ENCODE measurements at places on chromosomes 5 and 9.
A peak's percentile ranks its signal among the peaks of the same experiment; 100 is the strongest.

- DNase-seq: no peak
These were observed 127.6 kb upstream of the NMUR2 start for GRCh38 chr5:152532714-152533113.

DNA sequence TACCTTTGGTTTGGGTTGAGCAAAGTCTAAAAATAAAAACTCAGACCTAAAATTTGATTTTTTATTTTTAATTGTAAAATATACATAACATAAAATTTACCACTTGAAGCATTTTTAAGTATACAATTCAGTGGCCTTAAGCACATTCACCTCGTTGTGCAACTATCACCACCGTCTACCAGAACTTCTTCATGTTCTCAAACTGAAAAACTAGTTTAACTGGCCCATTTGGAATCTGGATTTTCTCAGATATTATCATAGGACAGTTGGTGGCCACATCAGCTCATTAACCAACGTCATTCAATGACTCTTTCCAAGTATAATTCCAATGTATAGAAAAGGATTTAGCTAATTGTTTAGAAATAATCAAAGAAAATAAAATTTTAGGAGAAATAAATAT is 319.3 kb downstream of the TLE1 start:
- no peak for DNase-seq

DNA sequence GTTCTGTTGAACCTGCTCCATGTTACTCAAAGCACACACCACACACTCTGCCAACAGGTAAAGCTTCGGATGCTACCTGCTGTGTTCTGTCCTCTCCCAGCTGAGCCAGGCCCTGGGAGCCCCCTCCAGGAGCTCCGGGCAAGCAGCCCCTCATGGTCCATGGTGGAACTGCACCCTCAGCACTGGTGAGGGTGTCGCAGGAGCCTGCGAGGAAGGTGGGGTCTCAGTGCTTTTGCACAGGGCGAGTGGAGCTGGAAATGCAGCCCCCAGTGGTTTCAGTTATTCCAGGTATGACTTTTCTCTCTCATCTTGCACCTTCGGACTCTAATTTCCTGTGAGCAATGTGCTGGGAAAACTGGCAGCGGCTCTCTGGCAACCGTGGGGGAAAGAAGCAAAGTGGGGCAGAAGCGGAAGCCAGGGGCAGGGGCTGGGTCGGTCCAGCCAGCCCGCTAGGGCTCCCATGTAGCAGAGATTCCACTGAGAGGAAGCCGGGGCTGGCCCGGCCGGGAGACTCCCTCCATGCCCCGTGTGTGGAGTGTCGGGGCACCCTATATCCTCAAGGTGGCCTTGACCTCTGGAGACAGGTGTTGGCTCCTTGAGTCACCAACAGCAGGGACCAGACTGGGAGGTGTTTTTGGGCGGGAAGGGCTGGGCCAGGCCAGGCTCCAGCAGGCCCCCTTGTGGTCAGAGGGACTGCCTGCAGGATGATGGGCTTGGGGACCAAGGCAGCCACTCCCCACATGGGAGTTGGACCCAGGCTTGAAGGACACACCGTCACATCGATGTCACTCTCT is 75.6 kb upstream of the PRSS3 start:
- peak; percentile 24 for DNase-seq

DNA sequence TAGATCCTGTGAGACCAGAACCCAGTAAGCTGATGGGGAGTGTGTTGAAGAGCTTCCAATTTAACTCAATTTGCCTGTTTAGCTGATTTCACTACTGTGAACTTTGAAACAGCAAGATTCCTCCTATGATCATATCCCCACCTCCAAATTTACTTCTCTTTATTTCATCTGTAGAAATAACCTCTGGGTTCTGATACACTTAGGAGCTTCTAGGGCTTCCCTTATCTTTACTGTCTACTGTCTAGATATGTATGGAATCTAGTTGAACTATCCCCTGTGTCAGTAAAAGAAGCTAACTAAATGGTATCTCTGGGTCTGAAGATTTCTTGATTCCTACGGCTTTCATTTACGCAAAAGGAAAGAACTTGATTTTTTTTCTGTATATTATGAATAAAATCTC is 116.8 kb downstream of the GCNT1 start:
- no peak for DNase-seq

DNA sequence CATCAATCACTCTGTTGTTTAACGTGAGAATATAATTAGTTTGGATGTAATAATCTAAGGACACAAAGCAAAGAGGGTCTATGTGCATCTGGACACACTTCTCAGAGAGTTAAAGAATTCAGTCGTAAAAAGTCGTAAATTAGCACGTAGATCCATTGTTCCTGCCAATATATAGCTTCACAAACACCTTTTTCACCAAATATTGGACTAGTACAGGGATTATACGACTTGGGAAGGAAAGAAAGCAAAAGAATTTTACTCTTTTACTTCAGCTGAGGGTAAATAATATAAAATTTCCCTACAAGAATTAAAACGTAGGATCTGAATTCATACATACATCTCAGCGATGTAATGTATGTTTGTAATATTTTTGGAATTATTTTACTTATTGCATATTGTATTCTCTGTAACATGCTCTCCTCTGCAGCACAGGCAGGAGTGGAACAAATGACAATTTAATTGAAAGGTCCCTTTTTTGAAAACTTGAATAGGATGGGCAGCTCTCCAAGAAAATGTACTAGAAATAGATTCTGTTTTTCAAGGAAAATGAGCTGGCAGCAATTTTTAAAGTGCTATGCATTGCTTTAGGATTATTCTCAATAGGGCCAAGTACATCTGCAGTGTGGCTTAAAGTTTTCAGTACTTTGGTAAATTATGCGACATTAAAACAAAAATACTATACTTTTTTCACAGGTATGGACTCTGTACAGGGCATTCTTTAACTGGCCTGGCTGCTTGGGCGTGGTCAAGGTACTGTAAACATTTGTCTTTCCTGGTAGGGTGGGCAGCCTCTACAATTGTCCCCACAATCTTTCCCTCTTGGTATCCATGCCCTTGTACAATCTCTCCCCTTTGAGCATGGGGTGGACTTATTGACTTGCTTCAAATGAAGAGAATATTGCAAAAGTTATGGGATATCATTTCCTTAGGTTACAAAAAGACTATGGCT is 39.7 kb upstream of the HSD17B4 start:
- no peak for DNase-seq

DNA sequence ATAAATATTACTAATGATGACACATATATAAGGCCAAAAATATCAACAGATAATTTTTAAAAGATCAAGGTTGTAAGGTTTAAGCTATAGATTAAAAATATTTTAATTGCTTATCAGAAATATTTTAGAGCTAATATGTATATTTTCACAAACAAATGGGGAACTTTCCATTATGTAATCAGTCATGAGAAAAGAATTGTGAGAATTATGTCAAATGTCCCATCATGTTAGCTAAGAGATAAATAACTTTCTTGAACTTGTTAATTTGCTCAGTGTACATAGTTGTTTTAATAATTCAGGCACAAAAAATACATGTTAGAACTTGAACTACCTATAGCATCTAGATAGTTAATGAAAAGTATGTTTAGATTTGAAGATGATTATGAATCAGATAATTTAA is 67.7 kb downstream of the SYK start:
- DNase-seq: no peak

- no peak for DNase-seq
These were observed 398.3 kb downstream of the IRX2 start for GRCh38 chr5:2353211-2353610.

DNA sequence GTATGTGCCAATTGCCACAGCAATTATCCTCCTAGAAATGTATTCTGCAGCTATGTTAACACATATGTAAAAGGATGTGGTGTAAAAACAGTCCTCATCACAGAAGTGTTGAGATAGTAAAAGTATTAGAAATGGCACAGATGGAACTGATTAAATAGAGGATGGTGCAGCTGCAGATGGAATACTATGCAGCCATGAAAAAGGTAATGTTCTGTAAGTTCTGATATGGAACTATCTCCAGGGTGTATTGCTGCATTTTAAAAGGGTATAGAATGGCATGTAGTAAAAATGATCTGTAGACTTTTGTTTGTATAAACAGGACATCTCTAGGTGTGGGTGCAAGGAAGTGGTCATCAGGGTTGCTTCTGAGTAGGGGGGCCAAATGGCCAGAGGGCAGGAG is 63.0 kb upstream of the PHYKPL start:
- no peak for DNase-seq

- no peak for DNase-seq
These were observed 209.7 kb downstream of the ESM1 start for GRCh38 chr5:54775645-54776044.

DNA sequence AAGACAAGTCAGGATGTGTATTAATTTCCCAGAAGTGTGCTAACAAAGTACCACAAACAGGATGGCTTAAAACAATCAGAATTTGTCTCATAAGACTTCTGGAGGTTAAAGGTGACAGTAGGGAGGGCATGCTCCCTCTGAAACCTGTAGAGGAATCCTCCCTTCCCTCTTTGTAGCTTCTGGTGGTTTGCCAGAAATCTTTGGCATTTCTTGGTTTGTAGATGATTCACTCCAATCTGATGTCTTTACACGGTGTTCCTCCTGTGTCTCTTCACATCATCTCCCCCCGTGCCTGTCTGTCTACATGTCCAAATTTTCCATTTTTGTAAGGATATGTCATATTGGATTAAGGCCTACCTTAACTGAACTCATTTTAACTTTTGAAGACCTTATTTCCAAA is 471.5 kb downstream of the ZNF608 start:
- DNase-seq: no peak

GRCh38 chr9:100111235-100111634 is 12.2 kb downstream of the INVS start:
- no peak for DNase-seq

DNA sequence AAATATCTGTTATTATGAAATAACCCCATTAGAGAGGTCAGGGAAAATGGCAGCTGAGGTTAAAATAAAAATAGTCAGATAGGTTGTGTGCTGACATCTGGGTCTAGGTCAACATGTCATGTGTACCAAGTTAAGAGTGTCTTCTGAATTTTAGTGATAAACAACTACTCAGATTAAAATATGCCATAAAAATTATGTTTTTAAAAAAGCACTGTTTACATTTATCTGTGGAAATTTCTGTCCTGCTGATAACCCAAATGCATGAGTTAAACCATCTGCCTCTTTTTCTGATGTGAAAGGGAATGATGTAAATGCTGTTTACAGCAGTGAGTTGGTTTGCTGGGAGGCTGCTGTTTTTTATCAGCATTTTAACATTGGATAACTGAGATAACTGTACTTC is 361.2 kb upstream of the TARS1 start:
- no peak for DNase-seq

- DNase-seq: no peak
These were observed 43.1 kb downstream of the HRH2 start for GRCh38 chr5:175700991-175701390.

GRCh38 chr5:143229896-143230675 is 173.4 kb downstream of the NR3C1 start:
- no peak for DNase-seq

DNA sequence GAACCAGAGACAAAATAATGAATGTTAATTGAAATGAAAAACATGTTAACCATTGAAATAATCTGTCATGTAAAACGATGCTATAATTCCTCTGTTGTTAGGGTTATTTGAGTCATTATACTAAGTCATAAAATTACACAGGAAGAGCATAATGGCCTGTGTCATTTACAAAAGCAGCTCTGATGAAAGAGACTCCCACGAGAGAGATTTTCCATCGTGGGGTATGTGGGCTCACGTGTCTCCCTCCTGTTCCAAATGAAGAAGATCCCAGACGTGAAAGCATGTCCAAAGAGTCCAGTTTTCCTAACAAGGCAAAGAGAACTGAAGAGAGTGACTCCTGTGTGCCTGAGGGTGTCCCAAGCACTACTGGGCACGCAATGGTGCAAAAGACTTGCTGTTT is 379.8 kb downstream of the SPOCK1 start:
- no peak for DNase-seq

GRCh38 chr5:73624888-73625287 is 1.1 kb upstream of the ARHGEF28 start:
- DNase-seq: no peak

GRCh38 chr5:100464418-100464817 is 70.8 kb upstream of the FAM174A start:
- no peak for DNase-seq

DNA sequence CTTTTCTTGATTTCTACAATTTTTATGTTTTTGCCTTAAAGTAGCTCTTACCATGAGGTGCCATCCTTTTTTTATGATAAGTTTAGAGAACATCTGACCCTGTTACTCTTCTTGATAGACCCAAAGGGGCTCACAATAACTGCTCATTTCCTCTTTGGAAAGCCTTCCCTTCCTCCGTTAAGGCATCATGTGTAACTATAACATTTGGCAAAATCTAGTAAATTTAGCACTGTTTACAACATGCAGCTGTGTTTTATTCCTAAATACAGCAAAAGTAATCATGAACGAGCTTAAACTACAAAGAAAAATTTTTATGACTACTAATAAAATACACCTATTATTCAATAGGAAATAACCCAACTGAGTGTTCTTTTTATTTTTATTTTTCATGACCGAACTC is 705.1 kb downstream of the MAT2B start:
- DNase-seq: no peak

- DNase-seq: no peak
These were observed 3.7 kb upstream of the WDR31 start for GRCh38 chr9:113343732-113344231.

GRCh38 chr5:172035049-172035448 is 28.6 kb upstream of the FBXW11 start:
- DNase-seq: no peak

- no peak for DNase-seq
These were observed 139.0 kb downstream of the ARHGEF28 start for GRCh38 chr5:73764996-73765395.

- DNase-seq: no peak
These were observed 36.7 kb downstream of the COL23A1 start for GRCh38 chr5:178553517-178553916.

GRCh38 chr5:73160239-73160671 is 12.7 kb upstream of the TMEM174 start:
- peak; percentile 47 for DNase-seq

DNA sequence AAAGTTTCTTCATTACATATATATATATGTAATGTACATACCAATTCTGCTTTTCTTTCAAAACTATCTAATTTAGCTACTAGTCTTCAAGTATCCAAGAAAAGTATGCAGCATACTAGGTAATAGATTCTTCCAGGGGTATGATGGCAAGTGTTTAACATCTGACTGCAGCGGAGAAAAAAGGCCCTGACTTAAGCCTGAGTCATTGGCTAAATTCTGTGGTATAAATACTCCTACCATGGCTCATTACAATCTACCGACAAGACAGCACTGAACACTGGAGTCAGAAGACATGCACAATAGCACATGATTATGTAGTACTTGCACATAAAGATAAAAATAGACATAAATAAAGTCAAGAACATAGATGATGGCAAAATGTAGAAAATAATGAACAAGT is 439.9 kb downstream of the BRINP1 start:
- no peak for DNase-seq

DNA sequence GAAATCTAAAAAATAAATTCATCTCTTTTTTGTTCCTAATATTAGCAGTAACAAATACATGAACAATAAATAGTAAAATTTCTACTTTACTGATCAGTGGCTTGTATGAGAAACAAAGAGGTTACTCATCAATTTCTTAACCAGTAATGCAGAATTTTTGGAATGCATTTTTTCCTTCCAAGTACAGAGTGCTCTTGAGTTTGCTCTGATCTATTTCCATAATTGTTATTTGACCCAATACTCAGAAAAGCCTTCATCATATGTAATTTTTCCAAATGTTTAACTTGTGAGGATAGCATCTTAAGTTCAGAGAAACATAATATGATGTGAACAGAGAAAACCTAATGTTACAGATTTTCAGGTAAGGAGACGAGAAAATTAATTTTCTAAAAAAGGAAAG is 47.3 kb downstream of the FBN2 start:
- no peak for DNase-seq

- DNase-seq: no peak
These were observed 81.0 kb upstream of the TRIO start for GRCh38 chr5:14062178-14062577.

- no peak for DNase-seq
These were observed 400.9 kb downstream of the EBF1 start for GRCh38 chr5:158698768-158699284.

Measured in stimulated activated CD8-positive, alpha-beta memory T cell treated with anti-CD3 and anti-CD28 coated beads, Interleukin-2, amount 100 ng/mL, for 48 hours (primary cell).